ENCODE measurements at places on chromosomes 2 and 18. TPM values are rescaled to one million over a fixed set of nuclear protein-coding genes. Genes with fewer than 3 reads are reported as not detected.

The SP3 gene
- 79.1 TPM for total RNA-seq

The CYP27A1 gene
- total RNA-seq, result 0.18 TPM

The CDH19 gene
- total RNA-seq, result not detected

The SLC8A1 gene
- total RNA-seq, result 0.43 TPM

The MAP4K4 gene
- 94.3 TPM for total RNA-seq

The PARD3B gene
- 0.09 TPM for total RNA-seq

The SLC5A7 gene
- total RNA-seq, result not detected

The DNER gene
- not detected for total RNA-seq

The UGT1A8 gene
- total RNA-seq, result not detected

The SLC30A3 gene
- total RNA-seq, result 0.88 TPM

Data from activated naive CD4-positive, alpha-beta T cell treated with anti-CD3 and anti-CD28 coated beads, Interleukin-2, amount 50 U/mL, for 72 hours (primary cell).